ENCODE measurements at places on chromosomes 7 and 10.

GRCh38 chr7:95536656-95537311 is 51.0 kb downstream of the ASB4 start:
- DNase-seq = no peak

- no peak for DNase-seq
Observed at GRCh38 chr10:482848-483247, 206.6 kb downstream of the DIP2C start.

GRCh38 chr10:3258394-3258793 is 85.8 kb upstream of the PITRM1 start:
- no peak for DNase-seq

- DNase-seq = no peak
Observed at GRCh38 chr7:44268671-44269070, 56.7 kb downstream of the CAMK2B start.

DNA sequence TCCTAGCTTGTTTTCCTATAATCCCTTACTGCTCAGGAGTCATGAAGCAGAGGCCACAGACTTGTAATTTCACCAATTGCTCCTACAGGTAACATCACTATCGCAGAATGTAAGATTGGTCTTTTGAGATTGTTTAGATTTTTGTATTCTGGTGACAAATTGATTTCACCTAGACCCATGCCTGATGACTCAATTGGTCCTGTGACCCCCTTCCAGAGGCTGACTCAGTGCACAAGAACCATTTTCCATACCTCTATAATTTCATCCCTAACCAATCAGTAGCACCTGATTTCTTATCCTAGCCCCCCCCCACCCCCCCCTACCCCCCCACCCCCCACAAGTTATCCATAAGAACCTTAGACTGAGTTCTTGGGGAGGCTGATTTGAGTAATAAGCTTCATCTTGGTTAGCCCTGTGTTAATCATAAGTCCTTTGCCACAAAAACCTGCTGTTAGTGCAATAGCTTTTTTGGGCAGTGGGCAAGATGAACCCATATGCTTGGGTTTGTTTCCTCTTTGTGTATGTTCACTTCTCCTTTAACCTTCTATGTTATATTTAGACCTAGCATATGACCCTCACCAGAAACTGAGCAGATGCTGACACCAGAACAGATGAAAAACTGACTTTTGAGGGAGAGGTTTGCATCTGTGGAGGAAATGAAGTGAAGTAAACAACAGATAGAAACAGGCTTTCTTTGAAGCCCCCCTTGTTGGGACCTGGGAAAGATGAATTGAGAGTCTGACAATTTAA is 187.1 kb downstream of the KIF20B start:
- DNase-seq = no peak
